SK-N-DZ (cell line): ENCODE measurements at places on chromosomes 11 and 22.

DNA sequence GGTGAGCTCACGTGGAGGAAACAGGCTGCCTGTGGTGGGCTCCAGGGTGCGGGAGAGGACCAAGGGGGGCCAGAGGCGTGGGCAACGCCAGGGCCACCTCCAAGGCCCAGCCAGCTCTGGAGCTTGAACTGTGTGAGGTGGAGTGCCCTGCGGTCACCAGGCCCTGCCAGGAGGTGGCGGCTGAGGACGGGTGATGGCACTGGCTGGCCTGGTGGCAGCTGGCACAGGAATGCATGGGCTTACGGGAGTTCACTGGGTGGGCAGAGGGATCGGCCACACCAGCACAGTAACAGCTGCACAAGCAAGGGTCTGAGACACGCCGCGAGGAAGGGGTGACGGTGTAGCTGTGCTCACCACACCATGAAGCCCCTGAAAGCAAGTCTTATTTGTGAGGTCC is 15.8 kb downstream of the TOLLIP start:
- no peak for DNase-seq

- DNase-seq, result no peak
Observed at GRCh38 chr22:46881373-46882118, 119.1 kb downstream of the TBC1D22A start.

DNA sequence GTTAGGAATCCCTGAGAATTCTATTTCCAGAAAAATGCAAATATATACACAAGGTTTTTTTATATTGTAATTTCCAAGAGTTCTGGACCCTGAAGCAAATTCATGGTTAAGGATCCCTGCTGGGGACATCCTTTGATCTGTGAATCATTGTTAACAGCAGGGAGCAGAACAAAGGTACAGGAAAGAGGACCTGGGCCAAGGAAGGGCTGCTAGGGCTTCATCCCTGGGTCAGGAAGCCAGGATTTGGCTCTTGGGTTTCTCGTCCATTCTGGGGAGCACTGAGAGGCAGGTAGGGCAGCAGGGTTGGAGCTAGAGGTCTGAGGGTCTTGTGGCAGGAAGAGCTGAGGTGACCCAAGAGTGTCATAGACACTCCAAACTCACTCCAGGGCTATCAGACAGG is 10.2 kb upstream of the OAF start:
- DNase-seq, result no peak

- no peak for DNase-seq
Observed at GRCh38 chr11:32307471-32307870, 127.9 kb downstream of the WT1 start.
